Inflammatory macrophage treated with lipopolysaccharide for 1 hour (primary cell): ENCODE measurements at places on chromosomes 7 and 10.

- DNase-seq = no peak
Measured at GRCh38 chr10:87603196-87603595, 56.5 kb upstream of the PAPSS2 start.

DNA sequence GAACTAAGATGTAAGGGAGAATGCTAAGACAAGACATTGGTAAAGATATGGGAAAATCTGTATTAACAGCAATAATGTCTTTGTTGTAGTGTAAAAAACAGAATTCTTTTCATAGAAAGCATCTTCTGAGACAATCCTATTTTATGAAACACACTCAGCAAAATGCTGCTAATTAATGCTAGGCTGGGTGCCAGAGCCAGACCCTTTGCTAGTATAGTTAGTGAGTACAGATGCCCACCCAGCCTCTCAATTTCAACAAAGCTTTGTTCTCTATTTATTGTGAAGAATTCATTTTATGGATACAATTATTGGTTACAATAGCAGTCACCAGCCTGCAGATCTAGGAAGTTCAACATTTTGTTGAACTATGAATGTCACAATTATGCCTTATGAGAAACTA lies 131.0 kb downstream of the SEM1 start:
- DNase-seq = no peak

- peak; percentile 30 for DNase-seq
Measured at GRCh38 chr10:108469940-108470339, 1305.4 kb upstream of the SORCS1 start.

DNA sequence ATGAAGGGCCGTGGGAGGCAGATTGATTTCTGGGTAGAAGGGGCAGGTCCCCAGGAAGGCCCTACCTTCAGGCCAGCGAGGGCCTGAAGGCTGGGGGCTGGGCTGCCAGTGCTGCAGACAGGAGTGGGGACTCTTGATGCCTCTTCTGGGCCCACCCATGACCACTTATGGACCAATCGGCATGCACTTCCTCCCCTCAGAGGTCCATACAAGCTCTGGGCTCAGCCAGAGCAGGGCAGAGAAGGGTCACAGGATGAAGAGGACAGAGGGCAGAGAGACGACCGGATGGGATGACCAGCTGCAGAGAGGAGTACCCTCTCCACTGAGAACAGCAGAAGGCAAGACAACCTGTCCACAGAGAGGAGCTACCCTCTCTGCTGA lies 120.1 kb downstream of the DYNC2I1 start:
- no peak for DNase-seq

- DNase-seq = peak; percentile 42
Measured at GRCh38 chr7:44259547-44260457, 59.0 kb downstream of the YKT6 start.

GRCh38 chr7:121002-121785 lies 71.2 kb upstream of the FAM20C start:
- DNase-seq = no peak

GRCh38 chr7:216360-217300 lies 24.3 kb downstream of the FAM20C start:
- DNase-seq = no peak

DNA sequence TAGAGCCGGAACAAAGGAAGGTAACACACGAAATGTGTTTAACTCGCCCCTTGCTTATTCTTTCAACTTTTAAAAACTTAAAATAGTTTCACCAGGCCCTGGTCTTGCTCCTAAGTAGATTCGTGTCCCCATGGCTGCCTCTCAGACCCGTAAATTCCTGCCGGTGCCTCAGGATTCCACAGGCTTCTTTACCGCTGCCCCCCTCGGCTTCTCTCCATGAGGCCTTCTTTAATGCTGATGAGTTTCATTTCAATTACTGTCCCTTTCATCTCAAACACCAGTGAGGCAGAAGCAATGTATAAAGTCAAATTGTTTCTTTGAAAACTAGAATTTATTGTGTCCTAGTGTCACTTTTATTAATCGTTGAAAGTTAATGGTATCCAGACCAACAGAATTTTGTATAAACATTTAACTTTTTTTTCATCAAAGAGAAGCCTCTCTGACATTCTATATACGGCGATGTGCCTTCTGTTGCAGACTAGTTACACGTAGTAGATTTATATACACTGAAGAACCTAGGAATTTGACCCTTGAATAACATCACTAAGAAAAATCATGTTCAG lies 225.2 kb downstream of the C7orf25 start:
- no peak for DNase-seq

GRCh38 chr7:1706721-1707613 lies 36.9 kb downstream of the ELFN1 start:
- DNase-seq = no peak

GRCh38 chr10:88525371-88526069 lies 57.6 kb downstream of the RNLS start:
- no peak for DNase-seq

GRCh38 chr10:47454780-47455058 lies 29.2 kb downstream of the ANXA8 start:
- DNase-seq = no peak

DNA sequence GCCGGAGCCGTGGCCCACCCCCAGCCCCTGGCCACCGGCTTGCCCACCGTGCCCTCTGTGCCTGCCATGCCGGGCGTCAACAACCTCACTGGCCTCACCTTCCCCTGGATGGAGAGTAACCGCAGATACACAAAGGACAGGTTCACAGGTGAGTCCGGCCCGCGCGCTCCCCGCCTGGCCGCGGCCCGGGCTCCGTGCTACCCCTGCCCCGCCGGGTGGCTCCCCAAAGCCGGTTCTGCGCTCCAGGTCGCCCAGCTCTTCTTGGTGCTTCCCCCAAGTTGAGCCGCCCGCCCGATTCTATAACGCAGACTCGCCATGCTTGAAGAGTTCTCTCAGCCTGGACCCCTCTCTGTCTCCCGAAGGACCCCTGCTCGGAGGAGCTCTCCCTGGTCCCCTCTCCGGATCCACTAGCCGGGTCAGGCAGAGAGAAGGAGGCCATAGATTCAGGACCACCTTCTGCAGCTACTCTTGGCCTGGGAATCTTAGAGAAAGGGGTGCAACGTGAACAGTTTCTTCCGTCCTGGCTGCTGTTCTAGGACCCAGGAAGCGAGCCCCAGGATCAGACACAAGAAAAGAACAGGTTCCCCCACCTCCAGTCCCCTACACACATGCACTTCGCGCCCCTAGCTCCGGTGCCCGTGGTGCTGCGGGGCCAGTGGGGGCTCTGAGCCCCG lies 999 bp downstream of the TLX1 start:
- no peak for DNase-seq

- DNase-seq = no peak
Measured at GRCh38 chr7:96088579-96088978, 233.3 kb downstream of the SLC25A13 start.

- DNase-seq = no peak
Measured at GRCh38 chr7:15459018-15459615, 102.7 kb downstream of the AGMO start.

DNA sequence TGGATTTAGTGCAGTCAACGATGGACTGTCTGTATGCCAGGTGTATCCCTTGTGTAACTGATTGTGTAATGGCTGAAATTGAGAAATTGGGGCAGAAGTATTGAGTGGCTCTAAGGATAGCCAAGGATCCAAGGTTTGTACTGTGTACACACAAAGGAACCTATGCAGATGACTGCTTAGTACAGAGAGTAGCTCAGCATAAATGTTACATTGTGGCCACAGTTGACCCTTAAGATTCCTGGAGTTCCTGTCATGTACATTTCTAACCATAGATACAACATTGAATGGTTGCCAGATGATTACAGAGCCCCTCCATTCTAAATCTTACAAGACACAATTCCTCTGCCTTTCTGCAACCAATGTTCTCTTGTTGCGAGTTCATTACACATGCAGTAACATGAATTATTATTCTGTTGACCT lies 25.3 kb downstream of the CCDC126 start:
- DNase-seq = no peak

- no peak for DNase-seq
Measured at GRCh38 chr10:42990016-42990720, 86.7 kb upstream of the RET start.

DNA sequence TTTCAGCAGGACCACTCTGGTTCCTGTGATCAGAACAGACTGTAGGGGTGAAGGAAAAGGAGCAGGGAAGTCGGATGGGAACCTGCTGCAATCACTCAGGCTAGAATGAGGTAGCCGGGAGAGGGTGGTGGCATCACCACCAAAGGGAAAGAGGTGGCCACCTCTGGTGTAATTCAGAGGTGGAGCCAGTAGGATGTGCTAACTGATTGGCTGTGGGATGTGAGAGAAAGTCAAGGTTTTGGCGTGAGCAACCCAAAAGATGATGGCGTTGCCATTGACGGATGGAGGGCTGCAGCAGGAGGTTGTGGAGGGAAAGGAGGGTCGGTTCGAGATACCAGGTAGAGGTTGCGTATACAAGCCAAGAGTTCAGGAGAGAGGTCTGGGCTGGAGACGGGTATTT lies 7.4 kb upstream of the VSIR start:
- no peak for DNase-seq
